ENCODE measurements at places on chromosomes 2 and 18.
A peak's percentile ranks its signal among the peaks of the same experiment; 100 is the strongest.

DNA sequence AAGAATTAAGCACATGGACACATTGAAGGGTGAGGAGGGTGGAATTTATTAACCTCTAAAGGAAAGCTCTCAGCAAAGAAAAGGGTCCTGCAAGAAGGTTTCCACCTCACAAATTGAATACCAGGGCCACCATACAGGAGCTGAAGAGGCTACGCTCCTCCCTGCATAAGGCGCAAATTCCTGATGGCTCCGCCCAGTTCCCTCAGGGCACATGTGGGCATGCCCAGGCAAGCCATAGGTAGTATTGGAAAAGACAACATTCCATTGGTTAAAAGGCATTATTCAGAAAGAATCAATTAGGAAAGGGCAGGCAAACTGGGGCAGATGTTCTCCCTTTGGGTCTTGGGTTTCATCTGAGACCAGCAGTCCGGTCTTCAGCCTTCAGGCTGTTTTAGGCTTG lies 161.2 kb downstream of the PTPRM start:
- DNase-seq, result no peak

GRCh38 chr2:241568726-241569125 lies 10.2 kb downstream of the BOK start:
- DNase-seq, result no peak

- DNase-seq, result no peak
Observed at GRCh38 chr2:197181491-197181890, 129.1 kb downstream of the ANKRD44 start.

DNA sequence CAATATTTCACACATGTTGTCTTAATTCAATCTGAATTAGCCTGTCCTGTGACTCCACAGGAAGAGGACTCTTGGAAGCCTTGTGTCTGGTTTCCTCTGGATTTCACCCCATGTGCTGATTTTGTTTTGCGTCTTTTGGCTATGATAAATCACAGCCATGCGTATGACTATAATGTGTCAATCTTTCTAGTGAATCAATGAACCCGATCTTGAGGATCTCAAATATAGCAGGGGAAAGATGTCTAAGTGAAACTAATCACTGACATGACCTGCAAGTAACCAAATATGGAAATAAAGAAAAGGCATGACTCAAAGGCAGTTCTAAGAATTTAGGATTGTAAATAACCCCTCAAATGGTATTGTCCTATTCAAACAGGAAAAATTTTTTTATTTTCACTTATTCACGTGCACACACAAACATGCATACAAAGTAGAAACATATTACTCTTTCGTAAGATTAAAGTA lies 8.2 kb downstream of the WDFY1 start:
- DNase-seq, result no peak

GRCh38 chr2:225494100-225494459 lies 94.6 kb downstream of the NYAP2 start:
- no peak for DNase-seq

- peak; percentile 16 for DNase-seq
Observed at GRCh38 chr2:97966545-97967215, 29.1 kb downstream of the TMEM131 start.

DNA sequence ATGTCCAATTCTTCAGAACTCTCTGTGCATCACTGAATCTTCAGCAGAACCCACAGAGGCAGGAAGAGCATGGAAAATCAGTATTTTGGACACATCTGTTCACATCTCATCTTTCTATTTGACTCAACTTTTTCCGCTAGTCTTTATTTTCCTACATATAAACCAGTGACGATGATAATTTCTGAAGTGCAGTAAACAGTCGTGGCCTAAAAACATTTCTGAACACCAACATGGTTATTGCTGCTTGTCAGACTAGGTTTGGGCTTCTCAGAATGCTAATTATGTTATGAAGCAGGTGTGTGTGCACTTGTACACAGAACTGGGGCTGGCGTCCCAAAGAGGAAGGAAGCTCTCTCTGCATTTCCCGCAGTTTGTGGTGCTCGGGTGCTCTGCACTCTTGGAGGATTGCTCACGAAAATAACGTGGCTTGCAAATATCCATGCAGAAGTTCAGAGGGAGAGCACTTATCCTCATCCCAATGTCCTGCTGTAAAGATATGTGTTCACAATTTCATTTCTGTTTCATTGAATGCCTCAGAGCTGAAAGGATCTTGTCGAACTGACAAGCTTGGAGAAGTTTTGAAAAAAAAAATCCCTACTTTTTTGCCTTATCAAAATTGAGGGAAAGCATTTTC lies 50.8 kb downstream of the EDAR start:
- no peak for DNase-seq

DNA sequence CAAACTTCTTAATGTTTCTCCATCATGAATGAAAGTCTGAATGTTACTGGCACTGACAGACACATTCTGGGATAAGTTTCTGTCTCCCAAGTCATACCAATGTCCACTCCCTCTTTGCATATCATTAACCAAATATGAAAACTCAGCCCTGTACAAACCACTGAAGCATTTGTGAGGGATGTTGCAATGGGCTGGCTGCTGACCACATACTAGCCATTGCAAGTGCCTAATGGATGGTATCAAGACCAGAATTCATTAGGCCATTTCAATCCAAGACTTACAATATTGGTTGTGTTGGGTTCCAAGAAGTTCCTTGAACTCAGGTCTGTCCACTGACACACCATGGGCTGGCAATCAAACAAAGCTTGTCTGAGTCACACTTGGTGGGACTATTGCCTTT lies 73.8 kb downstream of the CBLN2 start:
- no peak for DNase-seq

GRCh38 chr2:150581717-150582472 lies 94.4 kb upstream of the RND3 start:
- no peak for DNase-seq
